ENCODE measurements at places on chromosomes 4 and X.
A peak's percentile ranks its signal among the peaks of the same experiment; 100 is the strongest.

DNA sequence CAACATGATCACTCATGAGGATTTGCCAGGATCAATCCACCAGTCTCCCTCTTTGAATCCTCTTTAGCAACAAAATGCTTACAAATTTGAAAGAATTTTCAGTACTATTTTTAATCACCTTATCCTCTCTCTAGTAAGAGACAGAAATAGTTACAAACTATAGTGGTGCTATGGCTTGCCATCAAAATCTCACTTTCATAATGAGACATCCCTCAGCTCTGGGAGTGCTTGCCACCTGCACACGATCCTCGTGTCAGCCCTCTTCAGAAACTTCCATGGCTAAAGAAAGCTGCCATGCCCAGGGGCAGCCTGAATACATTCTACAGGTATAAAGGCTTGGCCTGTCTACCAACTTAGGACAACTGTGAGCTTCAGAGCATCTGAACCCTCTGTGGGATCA is 5.1 kb upstream of the DHX15 start:
- DNase-seq = no peak

DNA sequence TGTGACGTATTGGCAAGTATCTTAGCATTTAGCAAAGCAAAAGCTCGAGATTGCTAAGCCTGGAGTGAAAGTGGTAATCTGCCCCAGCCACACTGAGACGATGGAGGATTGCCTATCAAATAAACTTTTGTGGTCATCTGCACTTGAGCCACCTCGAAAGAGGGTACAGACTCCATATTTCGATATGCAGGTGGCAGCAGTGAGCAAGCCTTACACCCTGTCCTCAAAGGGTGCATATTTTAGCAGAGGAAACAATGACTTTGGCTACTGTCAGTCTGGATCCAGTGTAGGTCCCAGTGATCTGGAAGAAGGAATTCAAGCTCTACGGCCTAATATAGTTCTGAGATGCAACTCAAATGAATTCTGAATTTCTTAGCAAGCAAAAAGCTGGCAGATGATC is 153.9 kb downstream of the ATG4A start:
- no peak for DNase-seq

- no peak for DNase-seq
These were observed 131.8 kb upstream of the S100G start for GRCh38 chrX:16518131-16518530.

- DNase-seq = no peak
These were observed 341.4 kb downstream of the PACRGL start for GRCh38 chr4:21041708-21042107.

GRCh38 chr4:18197467-18197866 is 175.9 kb upstream of the LCORL start:
- DNase-seq = no peak

DNA sequence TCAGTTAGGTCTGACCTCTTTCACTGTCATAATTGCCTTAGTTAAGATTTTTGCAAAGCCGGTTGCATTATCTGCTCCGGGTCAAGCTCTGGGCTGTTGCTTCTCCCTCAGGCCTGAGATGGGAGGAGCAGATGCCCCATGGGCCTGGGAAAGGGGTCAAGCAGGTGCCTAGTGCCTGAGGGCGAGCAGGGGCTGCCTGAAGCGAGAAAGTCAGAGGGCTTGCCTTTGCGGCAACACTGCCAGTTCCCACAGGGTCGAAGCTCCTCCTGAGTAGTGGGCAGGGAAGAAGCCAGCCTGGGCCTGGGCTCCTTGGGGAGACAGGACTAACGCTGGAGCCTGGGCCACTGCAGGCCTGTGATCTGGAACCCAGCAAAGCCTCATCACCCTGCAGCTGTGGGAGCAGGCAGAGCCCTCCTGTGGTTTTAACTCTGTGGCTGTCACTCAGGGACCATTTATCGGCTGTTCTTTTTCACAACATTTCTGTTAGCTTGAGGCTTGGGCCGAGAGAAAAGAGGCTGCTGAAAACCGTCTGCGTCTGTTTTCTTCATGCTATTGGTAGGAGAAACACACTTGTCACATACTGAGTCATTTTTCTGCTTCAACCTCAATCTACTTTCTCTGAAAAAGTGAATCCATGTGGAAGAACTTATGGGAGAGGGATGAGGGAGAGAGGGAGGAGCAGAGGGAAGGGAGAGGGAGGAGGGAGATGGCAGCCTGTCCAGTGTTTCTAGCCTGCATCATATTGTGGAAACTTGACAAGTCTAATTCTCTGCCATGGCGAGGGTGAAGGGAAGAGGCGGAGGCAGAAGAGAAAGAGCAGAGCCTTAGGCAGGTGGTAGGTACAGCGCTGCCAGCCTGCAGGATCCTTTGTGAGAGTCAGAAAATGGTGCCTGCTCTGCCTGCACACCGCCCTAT is 68.4 kb downstream of the RHOH start:
- no peak for DNase-seq

DNA sequence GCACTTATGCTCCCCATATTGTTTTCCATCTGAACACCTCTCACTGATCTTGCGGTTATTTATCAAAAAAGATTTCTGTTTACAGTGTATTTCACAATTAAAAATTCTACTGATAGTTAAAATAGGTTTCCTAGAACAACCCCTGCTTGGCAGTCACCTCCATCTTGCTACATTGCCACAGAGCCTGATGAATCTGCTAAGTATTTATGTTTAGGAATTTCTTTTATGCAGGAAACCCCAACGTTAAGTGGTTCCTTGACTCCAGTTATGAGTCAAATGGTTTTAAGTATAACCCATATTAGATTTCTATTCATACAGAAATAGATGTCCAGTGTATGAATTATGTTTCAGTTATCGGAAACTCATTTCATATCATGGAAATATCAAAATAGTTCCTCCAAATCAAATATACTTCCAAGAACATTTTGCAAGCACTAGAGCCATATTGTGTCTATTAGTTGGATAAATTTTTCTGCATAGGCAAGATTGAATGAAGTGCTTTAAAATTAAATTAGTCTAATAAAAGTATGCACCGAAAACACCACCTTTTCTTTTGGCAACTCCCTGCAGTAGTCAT is 20.6 kb downstream of the GALNT7 start:
- peak; percentile 51 for DNase-seq

DNA sequence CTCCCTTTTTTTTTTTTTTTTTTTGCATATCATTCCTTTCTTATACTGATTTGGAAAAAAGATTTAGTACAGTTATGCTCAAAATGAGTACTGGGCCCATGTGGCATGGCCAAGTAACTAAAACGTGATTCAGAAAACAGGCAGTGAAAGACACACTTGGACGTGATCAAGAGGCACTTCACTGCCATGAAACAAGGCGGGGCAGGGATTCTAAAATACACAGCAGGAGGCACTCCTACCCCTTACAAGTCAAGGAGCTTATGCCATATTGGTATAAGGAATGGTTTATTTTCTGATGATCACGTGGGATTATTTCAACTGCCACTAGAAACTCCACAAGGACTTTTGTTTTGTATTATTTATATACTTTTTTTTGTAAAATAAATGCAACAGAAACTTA is 72.0 kb downstream of the CHST7 start:
- DNase-seq = no peak

DNA sequence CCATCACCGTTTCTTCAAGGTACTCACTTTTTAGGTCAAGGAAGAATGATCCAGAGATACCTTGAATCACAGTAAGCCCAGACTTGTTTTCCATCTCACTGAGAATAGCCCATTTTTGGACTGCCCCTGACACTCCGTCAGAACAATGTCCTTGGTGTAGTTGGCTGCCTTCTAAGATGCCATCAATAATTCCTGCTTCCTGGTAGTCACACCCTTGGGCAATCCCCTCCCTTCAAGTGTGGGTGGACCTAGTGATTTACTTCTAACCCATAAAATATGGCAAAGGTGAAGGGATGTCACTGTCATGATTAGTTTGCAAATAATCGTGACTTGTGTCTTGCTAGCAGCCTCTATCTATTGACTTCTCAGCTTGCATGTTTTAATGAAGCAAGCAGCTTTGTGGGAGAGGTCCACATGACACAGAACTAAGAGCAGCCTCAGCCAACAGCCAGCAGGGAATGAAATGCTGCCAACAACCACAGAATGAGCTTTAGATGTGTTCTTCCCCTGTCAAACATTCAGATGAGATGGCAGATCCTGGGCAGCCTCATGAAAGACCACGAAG is 20.0 kb upstream of the KLHL34 start:
- DNase-seq = no peak

GRCh38 chrX:118174516-118175098 is 58.0 kb upstream of the KLHL13 start:
- DNase-seq = no peak

DNA sequence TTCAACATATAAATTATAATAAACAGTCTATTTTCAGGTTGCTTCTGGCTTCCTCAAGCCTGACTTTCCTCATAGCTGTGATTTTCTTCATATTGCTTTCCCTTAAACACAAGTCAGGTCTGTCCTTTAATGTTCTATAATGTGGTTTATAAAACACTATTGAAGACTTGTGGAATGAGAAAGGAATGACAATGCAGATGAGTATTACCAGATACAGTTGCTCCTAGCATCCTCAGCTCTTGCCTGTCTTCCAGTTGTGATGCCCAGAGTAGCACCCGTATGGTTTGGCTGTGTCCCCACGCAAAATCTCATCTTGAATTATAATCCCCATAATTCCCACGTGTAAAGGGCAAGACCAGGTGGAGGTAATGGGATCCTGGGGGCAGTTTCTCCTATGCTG is 265.7 kb upstream of the BOD1L1 start:
- peak; percentile 47 for DNase-seq

DNA sequence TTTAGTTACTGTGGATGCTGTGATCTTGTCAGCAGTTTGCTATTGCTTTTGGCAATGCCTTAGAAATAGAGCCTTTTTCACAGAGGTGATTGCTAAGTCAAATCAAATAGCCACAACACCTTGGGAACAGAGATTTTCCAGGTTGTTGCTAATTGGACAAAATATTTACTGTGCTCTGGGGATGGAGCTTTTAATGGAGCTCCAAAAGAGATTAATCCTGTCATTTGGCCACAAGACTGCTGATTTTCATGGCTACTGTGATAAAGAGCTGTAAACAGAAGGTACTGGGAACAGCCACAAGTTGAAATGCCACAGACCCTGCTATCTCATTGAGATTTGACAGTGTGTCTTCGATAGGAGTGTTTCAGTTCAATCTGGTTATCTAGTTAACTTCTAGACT is 1715.2 kb upstream of the ADGRL3 start:
- DNase-seq = no peak

DNA sequence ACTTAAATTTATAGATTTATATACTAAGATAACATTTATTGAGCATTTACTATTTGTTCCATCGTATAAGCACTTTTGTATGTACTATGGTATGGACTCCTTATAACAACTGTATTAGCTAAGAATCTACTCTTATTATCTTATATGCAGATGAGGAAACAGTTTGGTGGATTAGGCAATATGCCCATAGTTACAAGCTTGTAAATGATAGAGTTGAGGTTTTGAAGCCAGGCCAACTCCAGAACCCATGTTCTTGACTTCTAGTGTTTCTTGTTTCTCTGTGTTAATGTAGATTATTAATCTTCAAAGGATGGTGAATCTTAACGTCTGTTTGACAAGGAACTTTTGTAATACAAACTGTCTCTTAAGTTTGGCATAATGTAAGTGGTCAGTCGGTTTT is 71.3 kb downstream of the STIM2 start:
- peak; percentile 5 for DNase-seq

- DNase-seq = peak; percentile 7
These were observed 173.8 kb upstream of the MID1 start for GRCh38 chrX:10794203-10794630.

DNA sequence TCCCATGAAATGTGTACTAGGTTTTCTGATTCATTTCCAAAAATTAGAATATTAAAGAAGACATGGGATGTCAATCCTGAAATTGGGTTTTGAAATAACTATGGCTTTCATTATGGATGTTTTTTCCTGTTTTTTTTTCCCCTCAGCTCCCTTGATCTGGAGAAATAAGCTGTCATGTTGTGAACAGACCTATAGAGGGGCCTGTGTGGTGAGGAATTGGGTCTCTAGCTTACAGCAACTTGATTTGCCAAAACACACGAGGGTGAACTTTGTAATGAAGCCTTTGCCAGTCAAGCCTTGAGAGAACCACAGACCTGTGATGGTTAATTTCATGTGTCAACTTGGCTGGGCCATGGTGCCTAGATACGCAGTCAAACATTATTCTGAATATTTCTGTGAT is 2413.6 kb downstream of the PCDH7 start:
- no peak for DNase-seq

DNA sequence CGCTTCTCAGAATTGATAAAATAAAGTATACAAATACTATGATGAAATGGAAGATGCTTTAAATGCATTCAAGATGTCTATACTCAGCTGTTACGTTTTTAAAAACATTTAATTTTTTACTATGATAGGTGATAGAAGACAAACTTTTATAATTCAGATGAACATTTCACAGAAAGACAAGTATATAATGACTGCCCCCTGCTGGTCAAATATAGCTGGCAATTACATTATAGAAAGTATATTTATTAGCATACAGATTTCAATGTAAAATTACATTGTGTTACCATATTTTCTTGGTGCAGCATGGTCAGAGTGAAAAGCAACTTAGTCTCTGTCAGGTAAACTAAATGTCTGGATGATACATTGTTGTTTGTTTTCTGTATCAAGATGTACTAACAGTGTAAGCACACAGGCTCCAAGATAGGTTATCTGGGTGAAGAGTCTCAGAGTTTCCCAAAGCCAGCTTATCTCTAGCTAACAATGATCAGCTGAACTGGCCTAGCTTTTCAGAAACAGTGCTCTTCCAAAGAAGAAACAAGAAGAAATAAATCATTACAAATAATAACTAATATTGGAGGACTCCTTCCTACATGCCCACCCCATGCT is 54.1 kb downstream of the SRPX start:
- DNase-seq = no peak

DNA sequence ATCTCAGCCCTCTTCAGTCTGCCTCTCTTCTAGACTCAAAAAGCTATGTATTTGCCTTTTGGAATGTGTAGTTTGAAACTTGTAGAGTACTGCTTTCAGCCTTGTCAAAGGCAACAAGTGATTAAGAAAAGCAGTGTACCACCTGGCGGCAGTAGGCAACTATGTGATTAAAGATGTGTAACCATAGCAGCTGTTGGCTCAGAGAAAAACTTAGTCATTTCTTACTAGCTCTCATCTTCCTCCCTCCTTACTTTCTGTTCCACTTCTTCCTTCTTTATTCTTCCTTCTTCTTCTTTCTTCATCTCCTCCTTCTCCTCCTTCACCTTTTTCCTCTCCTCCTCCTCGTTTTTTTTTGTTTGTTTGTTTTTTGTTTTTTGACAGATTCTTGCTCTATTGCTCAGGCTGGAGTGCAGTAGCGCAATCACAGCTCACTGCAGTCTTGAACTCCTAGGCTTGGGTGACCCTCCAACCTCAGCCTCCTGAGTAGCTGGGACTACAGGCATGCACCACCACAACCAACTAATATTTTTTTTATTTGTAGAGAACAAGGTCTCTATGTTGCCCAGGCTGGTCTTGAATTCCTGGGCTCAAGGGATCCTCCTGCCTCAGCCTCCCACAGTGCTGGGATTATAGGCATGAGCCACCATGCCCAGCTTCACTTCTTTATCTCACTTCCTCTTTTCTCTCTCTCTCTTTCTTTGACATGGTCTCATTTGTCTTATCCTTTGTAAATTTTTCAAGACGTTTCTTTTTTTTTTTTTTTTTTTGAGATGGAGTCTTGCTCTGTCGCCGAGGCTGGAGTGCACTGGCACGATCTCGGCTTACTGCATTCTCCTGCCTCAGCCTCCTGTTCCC is 32.6 kb downstream of the ABHD18 start:
- DNase-seq = peak; percentile 43

- DNase-seq = no peak
These were observed 137.7 kb upstream of the ADAMTS3 start for GRCh38 chr4:72706684-72707083.

GRCh38 chr4:137209240-137209639 is 323.1 kb downstream of the PCDH18 start:
- no peak for DNase-seq
